ENCODE measurements at places on chromosomes 11 and 22.

DNA sequence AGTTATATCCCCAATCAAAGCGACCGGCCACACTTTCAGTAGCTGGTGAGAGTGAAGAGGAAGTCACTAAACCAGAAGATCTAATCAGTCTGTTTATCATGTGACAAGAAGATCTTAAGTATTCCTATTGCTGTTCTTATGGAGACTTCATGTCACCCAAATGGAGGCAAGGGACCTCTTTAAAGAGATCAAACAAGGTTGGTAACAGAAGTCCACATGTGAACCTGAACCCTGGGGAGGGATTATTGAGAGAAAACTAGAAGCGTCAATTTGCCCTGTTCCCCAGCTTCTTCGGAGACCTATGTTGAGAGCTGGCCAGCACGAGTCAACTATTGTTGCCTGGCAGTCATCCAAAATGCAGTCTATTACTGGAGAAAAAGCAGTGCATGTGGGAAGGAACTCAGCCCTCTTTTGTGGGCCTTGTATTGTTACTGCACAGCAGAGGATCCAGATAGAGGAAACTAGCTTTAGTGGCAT lies 76.9 kb upstream of the CTSC start:
- no peak for DNase-seq

- no peak for DNase-seq
These were observed 2.5 kb downstream of the FJX1 start for GRCh38 chr11:35620795-35621194.

DNA sequence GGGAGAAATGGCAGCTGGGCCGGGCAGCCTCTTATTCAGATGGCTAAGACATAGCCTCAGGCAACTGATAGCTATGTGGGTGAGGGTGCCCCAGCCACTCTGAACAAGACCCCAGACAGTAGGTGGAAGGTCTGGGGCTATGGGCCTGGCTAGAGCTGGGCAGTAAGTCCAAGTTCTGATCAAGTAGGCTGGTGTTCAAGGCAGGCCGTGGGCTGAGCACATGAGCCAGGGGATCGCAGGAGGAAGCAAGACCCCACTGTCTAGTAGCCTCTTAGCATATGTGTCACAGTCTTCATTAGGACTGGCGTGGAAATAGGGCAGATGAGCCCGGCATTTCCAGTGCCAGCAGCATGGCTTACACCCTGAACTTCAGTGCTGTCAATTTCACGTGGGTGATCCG lies 192.1 kb downstream of the ADAMTS15 start:
- no peak for DNase-seq

DNA sequence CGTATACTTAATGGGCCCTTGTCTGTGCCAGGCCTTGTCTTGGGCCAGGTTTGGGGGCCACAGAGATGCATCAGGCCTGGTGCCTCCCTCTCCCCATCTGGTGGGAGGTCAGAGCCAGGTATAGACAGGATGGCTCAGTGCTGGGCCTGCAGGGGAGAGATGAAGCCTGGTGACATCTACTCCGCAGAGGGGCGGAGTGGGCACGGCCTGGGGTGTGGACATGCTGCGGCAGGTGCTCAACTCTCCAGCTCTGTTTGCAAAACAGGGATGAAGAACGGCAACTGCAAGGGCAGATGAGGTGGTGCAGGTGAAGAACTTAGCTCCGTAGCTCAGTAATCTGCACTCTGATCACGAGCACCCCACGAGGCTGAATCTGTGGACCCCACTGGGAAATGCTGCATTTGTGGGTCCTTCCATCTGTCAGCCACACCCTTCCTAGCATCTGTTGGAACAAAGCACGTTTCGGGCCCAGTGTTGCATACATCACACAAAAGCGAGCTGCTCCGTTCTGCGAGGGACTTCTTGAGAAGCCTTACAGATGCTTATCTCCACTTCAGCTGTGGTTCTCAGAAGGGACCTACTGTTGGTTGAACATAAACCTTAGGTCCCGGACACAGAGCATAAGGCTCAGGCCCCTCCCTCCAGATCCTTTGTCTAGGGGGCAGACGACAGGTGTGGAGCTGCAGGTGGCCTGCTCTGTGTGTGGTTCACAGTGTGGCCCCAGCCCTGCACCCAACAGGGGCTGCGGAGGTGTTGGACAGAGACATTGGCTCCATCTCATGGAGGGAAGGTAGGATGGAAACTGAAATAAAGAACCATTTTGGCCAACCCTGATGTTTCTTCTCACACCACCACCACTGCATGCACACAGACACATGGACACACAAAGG lies 78.3 kb downstream of the LRRC32 start:
- no peak for DNase-seq

- DNase-seq: no peak
These were observed 166.6 kb downstream of the COMMD9 start for GRCh38 chr11:36122671-36123070.

DNA sequence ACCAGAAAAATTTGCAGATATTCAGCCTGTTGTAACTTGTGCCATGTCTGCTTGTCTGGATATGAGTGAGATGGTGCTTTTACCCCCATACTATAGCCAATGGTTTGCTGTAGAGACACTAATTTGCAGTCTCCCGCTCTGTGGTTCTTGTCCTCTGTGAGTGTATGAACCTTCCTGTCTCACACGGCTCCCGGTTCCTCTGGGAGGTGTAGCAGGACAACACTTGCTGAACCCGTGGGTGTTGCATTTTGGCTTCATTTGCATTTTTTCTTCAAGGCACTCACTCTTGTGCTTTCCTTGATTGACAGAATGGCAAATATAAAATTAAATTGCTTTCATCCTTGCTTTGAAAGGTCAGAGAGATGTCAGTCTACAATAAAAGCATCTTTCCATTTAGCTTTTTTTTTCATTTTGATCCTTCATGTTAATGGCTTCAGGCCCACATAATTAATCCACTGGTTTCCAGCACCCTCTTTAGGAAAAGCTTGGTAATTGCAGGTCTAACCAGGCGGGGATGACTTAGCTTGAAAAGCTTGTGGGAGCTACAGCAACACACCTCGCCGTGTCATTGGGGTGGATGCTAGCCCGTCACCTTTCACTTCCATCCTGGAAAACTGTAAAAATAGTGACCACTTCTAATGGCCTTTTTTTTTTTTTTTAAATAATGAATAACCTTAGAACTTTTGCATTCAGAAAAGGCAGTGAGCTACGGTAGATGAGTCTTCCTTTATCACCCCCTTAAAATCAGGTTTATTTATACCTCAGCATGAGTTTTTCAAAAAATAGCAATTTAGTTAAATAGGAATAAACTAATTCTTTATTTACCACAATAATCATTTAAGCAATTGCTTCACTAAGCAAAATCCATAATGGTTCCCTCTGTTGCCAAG lies 27.4 kb upstream of the ST14 start:
- peak; percentile 37 for DNase-seq

GRCh38 chr22:45238076-45238956 lies 2.4 kb downstream of the KIAA0930 start:
- DNase-seq: no peak

DNA sequence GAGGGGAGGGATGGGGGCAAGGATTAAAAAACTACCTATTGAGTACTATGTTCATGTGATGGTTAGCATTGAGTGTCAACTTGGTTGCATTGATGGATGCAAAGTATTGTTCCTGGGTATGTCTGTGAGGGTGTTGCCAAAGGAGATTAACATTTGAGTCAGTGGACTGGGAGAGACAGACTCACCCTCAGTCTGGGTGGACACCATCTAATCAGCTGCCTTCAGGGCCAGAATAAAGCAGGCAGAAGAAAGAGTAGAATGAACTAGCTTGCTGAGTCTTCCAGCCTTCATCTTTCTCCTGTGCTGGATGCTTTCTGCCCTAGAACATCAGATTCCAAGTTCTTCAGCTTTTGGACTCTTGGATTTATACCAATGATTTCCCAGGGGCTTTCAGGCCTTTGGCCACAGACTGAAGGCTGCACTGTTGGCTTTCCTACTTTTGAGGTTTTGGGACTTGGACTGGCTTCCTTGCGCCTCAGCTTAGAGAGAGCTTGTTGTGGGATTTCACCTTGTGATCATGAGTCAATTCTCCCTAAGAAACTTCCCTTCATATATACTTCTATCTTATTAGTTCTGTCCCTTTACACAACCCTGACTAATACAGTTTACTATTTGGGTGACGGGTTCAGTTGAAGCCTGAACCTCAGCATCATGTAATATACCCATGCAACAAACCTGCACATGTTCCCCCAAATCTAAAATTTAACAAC lies 70.2 kb downstream of the MTNR1B start:
- no peak for DNase-seq

DNA sequence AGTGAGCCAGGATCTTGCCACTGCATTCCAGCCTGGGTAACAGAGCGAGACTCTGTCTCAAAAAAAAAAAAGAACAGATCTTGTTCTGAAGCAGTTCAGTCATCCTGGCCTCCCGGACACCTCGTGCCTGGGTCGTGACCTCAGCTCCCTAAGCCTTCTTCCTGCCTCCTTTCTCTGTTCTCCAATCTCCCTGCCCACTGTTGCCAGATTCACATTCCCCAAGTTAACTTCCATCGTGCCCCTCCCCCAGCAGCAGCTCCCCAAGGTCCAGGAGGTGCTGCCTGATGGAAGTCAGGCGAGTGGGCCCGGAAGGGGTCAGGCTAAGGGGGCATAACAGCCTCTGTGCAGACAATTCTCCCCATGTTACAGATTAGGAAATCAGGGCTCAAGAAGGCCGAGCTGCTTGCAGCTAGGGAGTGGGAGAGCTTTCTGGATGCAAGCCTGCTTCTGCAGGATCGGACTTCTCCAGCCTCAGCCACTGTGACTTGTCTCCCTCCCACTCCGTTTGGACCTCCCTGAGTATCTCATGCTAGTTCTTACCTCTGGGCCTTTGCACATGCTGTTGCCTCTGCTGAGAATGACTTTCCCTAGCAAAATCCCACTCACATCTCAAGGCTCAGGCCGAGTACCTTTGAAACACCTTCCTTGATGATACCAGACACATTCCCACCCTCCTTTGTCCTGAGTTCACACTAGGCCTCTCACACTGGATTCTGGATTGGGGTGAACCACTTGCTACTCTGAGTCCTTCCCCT lies 14.3 kb upstream of the TMEM184B start:
- DNase-seq: no peak
